ENCODE measurements at places on chromosomes 1 and 21. TPM values are rescaled to one million over a fixed set of nuclear protein-coding genes. Genes with fewer than 3 reads are reported as not detected.

DNA sequence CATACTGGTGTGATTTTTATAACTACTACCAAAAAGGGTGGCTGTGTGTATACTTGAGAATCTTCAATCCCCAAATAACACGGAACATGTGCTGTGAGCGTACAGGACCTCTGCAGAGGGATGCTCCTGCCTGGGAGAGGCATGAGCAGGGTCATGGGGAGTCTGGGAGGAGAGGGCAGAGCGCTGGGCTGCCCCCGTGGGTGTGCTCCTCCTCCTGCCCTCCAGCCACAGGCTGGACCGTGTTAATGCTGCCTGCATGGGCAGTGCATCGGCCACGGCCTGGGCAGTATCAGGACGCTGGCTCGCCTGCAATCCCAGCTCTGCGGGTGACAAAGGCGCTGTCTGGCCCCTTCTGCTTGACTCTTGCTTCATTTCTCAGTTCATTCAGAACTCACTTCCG lies 6.2 kb downstream of the CEP104 start:
- no peak for DNase-seq
- no peak overlapping the region for H3K4me3 ChIP-seq
- H3K36me3 ChIP-seq: peaks cover 27% of the 10 kb centered on the region
- H3K27me3 ChIP-seq: no peaks in the 10 kb centered on the region

DNA sequence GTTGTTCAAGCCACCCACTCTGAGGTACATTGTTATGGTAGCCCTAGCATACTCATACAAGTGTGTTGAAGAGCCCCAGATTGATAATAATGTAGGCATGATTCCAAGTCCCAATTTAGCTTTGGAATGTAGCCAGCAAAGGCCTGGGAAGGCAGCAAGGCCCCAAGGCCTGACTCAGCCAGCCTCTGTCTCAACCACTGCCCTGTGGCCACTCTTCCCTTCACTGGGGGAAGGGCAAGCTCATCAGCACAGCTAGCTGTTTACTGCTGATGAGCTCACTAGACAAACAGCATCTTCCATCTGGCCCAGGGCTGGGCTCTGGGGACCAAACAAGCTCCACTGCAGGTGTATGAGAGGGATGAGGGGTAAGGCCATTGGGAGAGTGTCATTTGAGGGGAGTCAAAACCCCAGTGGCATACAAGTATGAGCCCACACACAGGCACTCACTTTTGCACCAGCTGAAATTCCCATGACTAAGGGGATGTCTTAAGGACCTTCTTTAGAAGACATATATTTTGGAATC lies 2.2 kb upstream of the IRF6 start:
- peaks cover 13% of the 10 kb centered on the region for H3K4me1 ChIP-seq
- no peak for DNase-seq
- no peak overlapping the region for H3K27ac ChIP-seq
- no peak overlapping the region for H3K4me3 ChIP-seq

DNA sequence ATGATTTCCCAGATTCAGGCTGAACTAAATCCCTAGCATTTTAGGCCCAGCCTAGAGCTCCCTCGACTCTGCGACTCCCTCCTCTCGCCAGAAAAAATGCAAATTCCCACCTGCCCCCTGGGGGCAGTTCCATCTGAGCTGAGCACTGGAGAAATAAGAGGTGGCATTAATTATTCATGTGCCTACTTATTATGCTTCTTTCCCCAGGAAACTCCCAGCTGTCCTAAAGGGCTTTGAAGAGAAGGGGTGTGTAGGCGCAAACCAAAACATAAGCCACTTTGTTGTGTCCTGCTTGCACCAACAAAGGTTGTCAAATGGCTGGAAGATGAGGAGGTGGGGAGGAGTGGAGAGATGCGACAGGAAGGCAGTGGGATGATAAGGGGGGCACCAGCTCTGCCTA lies 41.4 kb upstream of the GOLT1A start:
- peaks cover 2% of the 10 kb centered on the region for H3K27me3 ChIP-seq
- H3K36me3 ChIP-seq: no peaks in the 10 kb centered on the region
- DNase-seq: no peak
- H3K27ac ChIP-seq: no peak overlapping the region

- H3K4me1 ChIP-seq: peaks cover 12% of the 10 kb centered on the region
- no peak overlapping the region for H3K27ac ChIP-seq
- no peaks in the 10 kb centered on the region for H3K27me3 ChIP-seq
- H3K4me3 ChIP-seq: no peak overlapping the region
These were observed 28.0 kb upstream of the SMPDL3B start for GRCh38 chr1:27906759-27907158.

The HECTD3 gene
- total RNA-seq: 43.5 TPM

The OR2L3 gene
- total RNA-seq: not detected

DNA sequence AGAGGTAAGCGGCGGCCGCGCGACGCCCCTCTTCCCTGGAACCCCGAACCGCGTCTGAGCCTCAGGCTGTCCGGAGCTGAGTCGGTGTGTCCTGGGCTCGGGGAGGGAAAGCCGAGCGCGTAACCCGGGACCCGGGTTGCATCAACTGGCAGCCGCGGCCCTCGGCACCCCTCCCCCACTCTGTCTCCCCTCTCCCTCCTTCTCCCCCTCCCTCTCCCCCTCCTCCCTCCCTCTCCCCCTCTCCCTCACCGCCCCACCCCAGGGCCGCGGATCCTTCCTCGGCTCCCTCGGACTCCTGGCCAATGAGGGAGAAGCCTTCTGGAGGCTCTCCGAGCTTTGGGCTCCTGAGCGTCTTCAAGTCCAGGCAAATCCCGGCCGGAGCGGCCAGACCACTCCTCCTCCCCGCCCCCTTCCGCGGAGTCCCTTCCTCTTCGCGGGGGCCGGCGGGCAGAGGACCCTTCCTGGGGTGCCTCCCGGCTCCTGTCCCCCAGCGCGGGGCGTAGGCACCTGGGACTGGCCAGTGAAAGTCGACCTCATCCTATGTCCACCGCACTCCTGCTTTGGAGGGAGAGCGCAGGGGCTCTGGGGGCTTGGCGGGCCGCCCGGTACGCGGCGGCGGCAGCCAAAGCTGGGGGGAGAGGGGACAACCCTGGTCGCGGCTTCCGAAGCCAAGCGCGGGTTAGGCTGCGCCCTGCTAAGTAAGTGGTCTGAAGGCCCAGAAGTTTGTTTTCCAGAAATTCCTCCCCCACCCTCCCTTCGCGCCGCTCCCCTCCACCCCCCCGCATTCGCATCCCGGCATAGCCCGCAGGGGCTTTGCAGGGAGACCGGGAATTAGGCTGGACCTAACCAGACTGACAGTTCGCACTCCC lies 850 bp downstream of the SESN2 start:
- H3K27ac ChIP-seq: no peak overlapping the region
- peak; percentile 41 for DNase-seq
- peaks cover 9% of the 10 kb centered on the region for H3K36me3 ChIP-seq

The NTRK1 gene
- total RNA-seq: 1.8 TPM

GRCh38 chr1:20279509-20279908 lies 11.2 kb upstream of the VWA5B1 start:
- H3K27me3 ChIP-seq: peaks cover 27% of the 10 kb centered on the region
- H3K36me3 ChIP-seq: no peaks in the 10 kb centered on the region
- no peaks in the 10 kb centered on the region for H3K4me1 ChIP-seq
- no peak overlapping the region for H3K4me3 ChIP-seq
- DNase-seq: no peak

- no peaks in the 10 kb centered on the region for H3K4me1 ChIP-seq
- H3K36me3 ChIP-seq: no peaks in the 10 kb centered on the region
- no peak overlapping the region for H3K4me3 ChIP-seq
- no peaks in the 10 kb centered on the region for H3K27me3 ChIP-seq
These were observed 149.0 kb downstream of the PEX14 start for GRCh38 chr1:10623686-10624145.

DNA sequence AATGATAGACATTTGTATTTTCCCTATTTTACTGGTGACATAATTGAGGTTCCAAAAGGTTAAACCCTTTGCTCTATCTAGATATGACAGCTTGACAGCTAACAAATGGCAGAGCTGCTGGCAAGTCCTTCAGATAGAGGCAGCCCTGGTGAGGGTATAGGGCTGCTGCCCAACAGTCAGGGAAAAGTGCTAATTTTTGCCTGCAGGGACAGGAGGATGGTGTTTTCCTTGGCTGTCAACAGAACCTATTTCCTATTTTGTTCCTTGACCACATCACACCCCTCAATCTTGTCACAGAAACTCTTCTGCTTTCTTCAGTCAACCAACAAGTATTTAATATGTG lies 12.3 kb downstream of the GPA33 start:
- H3K4me3 ChIP-seq: no peak overlapping the region
- no peaks in the 10 kb centered on the region for H3K36me3 ChIP-seq
- H3K4me1 ChIP-seq: peaks cover 20% of the 10 kb centered on the region
- DNase-seq: no peak
- no peak overlapping the region for H3K27ac ChIP-seq
- H3K27me3 ChIP-seq: peaks cover 11% of the 10 kb centered on the region

- H3K4me1 ChIP-seq: peaks cover 9% of the 10 kb centered on the region
- peaks cover 33% of the 10 kb centered on the region for H3K27me3 ChIP-seq
- no peak overlapping the region for H3K27ac ChIP-seq
- H3K36me3 ChIP-seq: no peaks in the 10 kb centered on the region
These were observed 27.2 kb upstream of the ITLN2 start for GRCh38 chr1:160981584-160982411.

The ALPL gene
- total RNA-seq: not detected

- no peak overlapping the region for H3K27ac ChIP-seq
- DNase-seq: no peak
- peaks cover 2% of the 10 kb centered on the region for H3K4me1 ChIP-seq
- no peak overlapping the region for H3K4me3 ChIP-seq
- peaks cover 7% of the 10 kb centered on the region for H3K27me3 ChIP-seq
These were observed 42.4 kb downstream of the AKNAD1 start for GRCh38 chr1:108814343-108815125.

DNA sequence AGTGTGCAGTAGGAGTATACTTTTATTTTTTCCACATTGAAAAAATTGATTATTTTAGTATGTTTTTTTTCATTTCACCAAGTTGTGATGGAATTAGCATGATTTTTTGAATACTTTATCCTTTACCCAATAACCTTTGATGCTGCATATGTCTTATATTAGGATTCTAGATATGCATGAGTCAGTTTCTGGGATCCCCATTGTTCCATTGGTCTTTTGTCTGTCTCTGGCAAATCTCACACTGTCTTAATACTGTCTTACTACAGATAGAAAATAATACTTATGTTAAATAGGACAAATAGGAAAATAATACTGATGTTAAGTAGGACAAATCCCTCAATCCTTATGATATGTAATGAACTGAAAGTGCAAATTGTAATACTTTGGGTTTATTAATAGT lies 54.3 kb upstream of the ASB17 start:
- no peak overlapping the region for H3K27ac ChIP-seq
- DNase-seq: no peak
- no peaks in the 10 kb centered on the region for H3K36me3 ChIP-seq
- peaks cover 4% of the 10 kb centered on the region for H3K27me3 ChIP-seq
- no peak overlapping the region for H3K4me3 ChIP-seq

DNA sequence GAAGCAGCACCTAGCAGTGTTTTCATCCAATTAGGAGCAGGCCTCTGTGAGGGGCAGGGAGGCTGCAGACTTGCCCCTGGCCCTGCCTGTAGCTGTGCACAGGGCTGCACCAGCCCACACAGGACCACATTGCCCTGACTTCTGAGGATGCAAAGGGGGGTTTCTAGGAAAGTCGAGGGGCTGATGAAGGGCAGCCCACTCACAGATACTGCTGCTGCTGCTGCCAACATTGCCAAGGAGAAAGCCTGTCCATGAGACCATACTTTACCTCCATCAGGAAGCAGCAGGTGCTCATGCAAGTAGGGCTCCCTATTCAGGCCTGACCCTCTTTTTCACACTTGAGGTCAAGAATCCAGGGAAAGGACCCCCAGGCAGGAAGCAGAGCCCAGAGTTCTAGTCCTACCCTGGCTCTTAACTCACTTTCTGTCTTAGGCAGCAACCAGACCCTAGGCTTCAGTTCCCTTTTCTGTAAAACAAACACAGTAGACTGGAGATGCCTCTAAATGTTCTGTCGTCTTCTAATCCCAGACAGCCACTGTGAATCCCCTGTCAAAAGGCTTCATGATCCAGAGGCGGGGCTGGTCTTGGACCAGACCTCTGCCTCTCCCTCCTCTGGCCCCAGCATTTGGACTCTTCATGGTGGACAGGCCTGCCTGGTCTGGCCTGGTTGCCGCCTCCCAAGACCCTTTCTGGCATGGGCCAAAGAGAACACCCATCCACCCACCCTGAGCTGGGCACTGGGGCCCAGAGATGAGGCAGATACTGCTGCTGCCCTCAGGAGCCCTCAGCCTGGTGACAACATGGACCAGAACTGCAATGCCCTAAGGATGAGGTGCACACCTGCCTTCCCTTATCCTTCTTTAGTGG lies 120.2 kb downstream of the GLIS1 start:
- DNase-seq: no peak
- no peaks in the 10 kb centered on the region for H3K4me1 ChIP-seq
- H3K27ac ChIP-seq: no peak overlapping the region

The WNT9A gene
- total RNA-seq: 1.5 TPM

GRCh38 chr21:45799765-45800338 lies 156.3 kb downstream of the PCBP3 start:
- H3K4me3 ChIP-seq: no peak overlapping the region
- H3K36me3 ChIP-seq: no peaks in the 10 kb centered on the region
- H3K27me3 ChIP-seq: no peaks in the 10 kb centered on the region
- no peak overlapping the region for H3K27ac ChIP-seq

GRCh38 chr1:110205156-110205555 lies 5.0 kb upstream of the KCNC4 start:
- H3K4me1 ChIP-seq: peaks cover 33% of the 10 kb centered on the region
- H3K27ac ChIP-seq: no peak overlapping the region
- no peaks in the 10 kb centered on the region for H3K27me3 ChIP-seq

The B3GALT5 gene
- not detected for total RNA-seq

- DNase-seq: no peak
- H3K27me3 ChIP-seq: no peaks in the 10 kb centered on the region
- peaks cover 55% of the 10 kb centered on the region for H3K36me3 ChIP-seq
- no peak overlapping the region for H3K27ac ChIP-seq
- no peaks in the 10 kb centered on the region for H3K4me1 ChIP-seq
These were observed 9.1 kb downstream of the MTOR start for GRCh38 chr1:11253226-11253625.

GRCh38 chr1:145858238-145858900 lies 512 bp downstream of the PIAS3 start:
- peak overlapping the region; percentile 76 for H3K27ac ChIP-seq
- H3K36me3 ChIP-seq: peaks cover 24% of the 10 kb centered on the region
- H3K4me3 ChIP-seq: peak overlapping the region; percentile 97
- peak; percentile 63 for DNase-seq
- peaks cover 6% of the 10 kb centered on the region for H3K27me3 ChIP-seq
- peaks cover 16% of the 10 kb centered on the region for H3K4me1 ChIP-seq

The SLC6A17 gene
- not detected for total RNA-seq

DNA sequence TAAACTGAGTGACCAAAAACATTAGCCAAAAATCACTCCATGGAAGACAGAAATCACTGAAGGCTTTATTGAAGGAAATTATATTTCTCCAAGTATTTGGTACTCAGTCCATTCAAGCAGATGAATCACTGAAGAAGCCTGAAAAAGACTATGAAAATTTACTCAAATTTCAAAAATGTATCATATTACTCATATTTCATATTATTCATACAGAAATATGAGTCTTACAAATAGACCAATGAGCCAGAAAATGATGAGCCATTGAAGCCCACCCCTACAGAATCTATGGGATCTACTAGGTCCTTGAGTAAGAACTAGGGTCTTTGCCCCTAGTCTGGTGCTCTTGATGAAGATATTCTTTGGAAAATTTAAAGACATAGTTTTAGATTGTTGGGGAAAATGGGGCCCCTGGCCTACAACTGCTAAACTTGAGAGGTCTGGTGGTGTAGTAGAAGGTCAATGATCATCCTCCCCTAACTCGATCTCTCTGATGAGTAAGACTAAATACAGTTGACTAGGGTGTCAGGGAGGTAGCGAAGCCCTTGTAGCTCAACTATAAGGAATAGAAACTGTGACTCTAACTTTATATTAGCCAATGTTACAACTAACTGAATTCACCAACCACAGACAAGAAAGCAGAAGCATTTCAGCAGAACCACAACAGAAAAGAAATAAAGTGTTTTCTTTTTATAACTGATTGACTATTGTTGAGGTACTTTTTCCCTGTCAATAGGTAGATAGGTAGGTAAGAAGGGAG lies 81.0 kb downstream of the NOTCH2 start:
- no peaks in the 10 kb centered on the region for H3K27me3 ChIP-seq
- peaks cover 31% of the 10 kb centered on the region for H3K4me1 ChIP-seq

Measured in activated CD4-positive, alpha-beta memory T cell treated with anti-CD3 and anti-CD28 coated beads, Interleukin-2, amount 10 ng/mL, durations not matched to agents 7 days and 5 days (primary cell).